Stimulated activated CD8-positive, alpha-beta memory T cell treated with anti-CD3 and anti-CD28 coated beads, Interleukin-4, amount 100 ng/mL, for 24 hours (primary cell): ENCODE measurements at places on chromosomes 16 and 17.

GRCh38 chr17:2125013-2125535, 70.2 kb downstream of the HIC1 start:
- DNase-seq = no peak

- DNase-seq = no peak
These were observed 200.8 kb upstream of the KCNJ16 start for GRCh38 chr17:69874175-69874670.

DNA sequence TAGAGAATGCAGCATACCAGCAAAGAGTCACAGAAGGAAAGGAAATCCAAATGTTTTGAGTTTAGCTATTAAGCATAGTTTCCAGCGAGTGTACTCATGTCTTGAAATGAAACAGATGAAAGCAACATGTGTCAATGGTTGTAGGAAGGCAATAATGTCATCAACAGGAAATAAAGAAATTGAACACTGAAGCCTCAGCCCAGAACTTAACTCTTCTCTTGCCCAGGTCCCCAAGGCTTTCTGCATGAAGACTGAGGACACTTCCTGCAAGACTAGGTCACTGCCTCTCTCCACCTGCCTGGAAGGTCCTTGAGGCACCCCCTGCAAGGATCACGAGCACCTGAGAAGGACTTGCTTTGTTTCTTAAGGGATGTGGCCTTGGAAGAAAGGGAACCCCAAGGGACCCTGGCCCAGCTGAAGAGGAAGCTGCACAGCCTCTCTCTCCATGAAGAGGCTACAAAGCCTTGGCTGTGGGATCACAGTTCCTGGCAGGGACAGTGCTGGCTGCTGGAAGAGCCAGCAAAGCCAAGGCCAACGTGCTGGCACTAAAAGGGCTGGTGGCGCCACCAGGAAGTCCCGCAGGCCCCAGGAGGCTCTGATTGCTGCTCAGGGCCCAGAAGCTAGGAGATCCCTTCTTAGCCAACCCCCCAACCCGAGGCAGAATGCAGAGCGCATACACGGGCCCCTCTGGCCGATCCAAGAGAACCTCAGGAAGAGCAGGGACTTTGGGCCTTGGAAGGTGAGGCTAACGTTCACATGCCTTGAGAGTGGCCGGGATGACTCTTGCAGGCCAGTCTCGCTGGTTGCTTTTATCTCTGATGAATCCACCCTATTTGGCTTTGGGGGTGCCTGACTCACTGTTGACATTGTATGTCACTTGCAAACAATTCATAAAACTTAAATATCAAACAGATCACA, 23.4 kb upstream of the AXIN2 start:
- DNase-seq = no peak

- no peak for DNase-seq
These were observed 5.7 kb upstream of the PHAF1 start for GRCh38 chr16:67104061-67104460.

- peak; percentile 24 for DNase-seq
These were observed 2.0 kb downstream of the NCBP3 start for GRCh38 chr17:3843935-3844516.

- DNase-seq = peak; percentile 44
These were observed 43.5 kb downstream of the REXO5 start for GRCh38 chr16:20849589-20850390.

GRCh38 chr16:88303890-88304819, 78.6 kb upstream of the ZNF469 start:
- DNase-seq = no peak

DNA sequence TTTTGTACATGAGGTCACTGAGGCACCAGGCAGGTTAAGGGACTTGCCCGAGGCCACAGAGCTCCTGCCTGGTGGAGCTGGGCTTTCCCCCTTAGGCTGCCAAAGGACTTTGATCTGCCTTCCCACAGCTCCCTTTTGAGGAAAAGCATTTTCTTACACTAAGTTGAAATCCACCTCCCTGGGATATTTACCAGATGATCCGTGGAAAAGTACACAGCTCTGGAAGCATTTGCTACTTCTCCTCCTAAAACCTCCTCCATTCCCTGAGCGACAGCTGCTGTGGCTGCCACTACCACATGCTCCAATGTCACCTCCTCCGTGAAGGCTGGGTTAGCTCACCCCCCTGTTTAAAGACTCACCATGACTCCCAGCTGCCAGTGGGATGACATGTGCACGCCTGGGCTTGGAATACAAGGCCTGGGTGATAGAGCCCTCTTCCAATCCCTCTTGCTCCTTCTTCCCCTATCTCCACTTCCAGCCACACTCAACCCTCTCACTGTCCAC, 1.2 kb upstream of the MPRIP start:
- DNase-seq = no peak

GRCh38 chr16:69107316-69107962, 2.0 kb downstream of the HAS3 start:
- DNase-seq = no peak

- DNase-seq = no peak
These were observed 81.4 kb upstream of the CRHR1 start for GRCh38 chr17:45702666-45703266.

- no peak for DNase-seq
These were observed 105.1 kb downstream of the CHD9 start for GRCh38 chr16:53159781-53160436.

DNA sequence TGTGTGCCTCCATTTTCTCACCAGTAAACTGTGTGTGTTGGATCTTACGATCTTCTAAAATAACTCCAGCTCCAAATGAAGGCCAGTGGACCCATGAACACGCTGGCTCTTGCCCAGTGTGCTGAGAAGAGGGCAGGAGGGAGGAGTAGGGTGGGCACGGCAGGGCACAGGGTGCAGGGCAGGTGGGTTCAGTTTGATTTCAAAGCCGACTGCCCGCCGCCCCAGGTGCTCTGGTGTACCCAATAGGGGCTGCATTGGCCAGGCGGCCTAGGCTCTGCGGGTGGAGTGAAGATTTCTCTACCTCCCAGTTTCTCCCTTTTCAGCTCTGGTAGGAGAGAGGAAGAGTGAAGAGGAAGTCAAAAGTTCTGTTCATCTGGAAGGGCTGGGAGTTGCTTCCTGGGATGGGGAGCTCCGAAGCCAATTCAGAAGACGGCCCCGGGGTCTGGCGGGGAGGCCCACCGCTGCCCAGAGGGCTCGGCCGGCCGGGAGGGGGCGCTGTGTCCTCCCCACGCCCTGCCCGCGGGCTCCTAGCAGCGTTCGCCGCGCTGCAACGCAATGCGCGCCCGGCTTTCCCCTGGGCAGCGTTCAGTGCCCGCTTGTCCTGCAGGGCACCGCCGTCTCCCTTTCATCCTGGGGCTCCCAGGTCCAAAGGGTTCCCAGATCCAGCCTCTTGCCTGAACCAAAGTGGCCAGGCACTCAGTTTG, 1.1 kb upstream of the CRHR1 start:
- DNase-seq = peak; percentile 26

GRCh38 chr16:78815713-78816112, 716.3 kb downstream of the WWOX start:
- no peak for DNase-seq

GRCh38 chr17:80717720-80718083, 173.1 kb downstream of the RPTOR start:
- no peak for DNase-seq

DNA sequence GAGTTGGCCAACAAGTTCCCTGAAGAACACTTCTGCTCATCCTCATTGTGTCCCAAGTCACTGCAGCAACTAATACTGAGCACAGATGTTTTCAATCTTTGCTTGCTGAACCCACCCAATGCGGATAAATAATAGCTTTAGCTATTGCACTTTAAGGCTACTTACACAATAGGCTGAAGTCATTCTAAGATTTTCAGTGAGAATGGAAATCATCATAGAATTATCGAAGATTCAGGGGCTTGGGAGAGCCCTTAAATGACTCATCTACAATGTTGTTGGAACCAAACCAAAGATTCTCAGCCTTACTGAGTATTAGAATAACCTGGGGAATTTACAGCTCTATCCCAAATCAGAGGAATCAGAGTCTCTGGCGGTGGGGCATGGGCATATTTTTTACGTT, 51.2 kb downstream of the SYCE1L start:
- DNase-seq = no peak

DNA sequence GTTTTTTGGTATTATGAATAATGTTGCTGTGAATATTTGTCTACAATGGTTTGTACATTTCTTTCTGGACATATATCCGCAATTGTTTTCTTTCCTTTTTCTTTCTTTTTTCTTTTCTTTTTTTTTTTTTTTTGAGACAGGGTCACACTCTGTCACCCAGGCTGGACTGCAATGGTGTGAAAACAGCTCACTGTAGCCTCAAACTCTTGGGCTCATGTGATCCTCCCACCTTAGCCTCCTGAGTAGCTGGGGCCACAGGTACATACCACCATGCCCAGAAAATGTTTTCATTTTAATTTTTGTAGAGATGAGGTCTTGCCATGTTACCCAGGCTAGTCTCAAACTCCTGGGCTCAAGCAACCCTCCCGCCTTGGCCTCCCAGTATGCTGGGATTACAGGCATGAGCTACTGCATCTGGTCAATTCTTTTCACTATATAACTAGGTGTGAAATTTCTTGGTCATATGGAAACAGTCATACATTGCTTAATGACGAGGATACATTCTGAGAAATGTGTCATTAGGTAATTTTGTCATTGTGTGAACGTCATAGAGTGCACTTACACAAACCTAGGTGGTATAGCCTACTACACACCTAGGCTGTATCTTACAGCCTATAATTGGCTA, 15.2 kb downstream of the IL21R start:
- no peak for DNase-seq

- DNase-seq = no peak
These were observed 221.0 kb upstream of the HS3ST3A1 start for GRCh38 chr17:13822700-13823099.

- peak; percentile 7 for DNase-seq
These were observed 113.5 kb upstream of the RPL38 start for GRCh38 chr17:74089869-74090464.

- no peak for DNase-seq
These were observed 504.2 kb upstream of the SALL1 start for GRCh38 chr16:51655249-51655648.
